ENCODE measurements at places on chromosomes 7 and 10. TPM values are rescaled to one million over a fixed set of nuclear protein-coding genes. Genes with fewer than 3 reads are reported as not detected.

The HTR5A gene
- not detected for total RNA-seq

The TAS2R3 gene
- 1.4 TPM for total RNA-seq

The ADAM8 gene
- 18.7 TPM for total RNA-seq

The HIP1 gene
- 51.5 TPM for total RNA-seq

The CNTNAP2 gene
- 0.59 TPM for total RNA-seq

- DNase-seq = no peak
- H3K4me3 ChIP-seq = no peak overlapping the region
- peaks cover 20% of the 10 kb centered on the region for H3K4me1 ChIP-seq
- no peaks in the 10 kb centered on the region for H3K27me3 ChIP-seq
Observed at GRCh38 chr7:37109016-37109683, 339.5 kb downstream of the ELMO1 start.

GRCh38 chr10:62414359-62414758, 40.2 kb downstream of the ZNF365 start:
- no peak for DNase-seq
- H3K27me3 ChIP-seq = no peaks in the 10 kb centered on the region
- H3K4me3 ChIP-seq = no peak overlapping the region

DNA sequence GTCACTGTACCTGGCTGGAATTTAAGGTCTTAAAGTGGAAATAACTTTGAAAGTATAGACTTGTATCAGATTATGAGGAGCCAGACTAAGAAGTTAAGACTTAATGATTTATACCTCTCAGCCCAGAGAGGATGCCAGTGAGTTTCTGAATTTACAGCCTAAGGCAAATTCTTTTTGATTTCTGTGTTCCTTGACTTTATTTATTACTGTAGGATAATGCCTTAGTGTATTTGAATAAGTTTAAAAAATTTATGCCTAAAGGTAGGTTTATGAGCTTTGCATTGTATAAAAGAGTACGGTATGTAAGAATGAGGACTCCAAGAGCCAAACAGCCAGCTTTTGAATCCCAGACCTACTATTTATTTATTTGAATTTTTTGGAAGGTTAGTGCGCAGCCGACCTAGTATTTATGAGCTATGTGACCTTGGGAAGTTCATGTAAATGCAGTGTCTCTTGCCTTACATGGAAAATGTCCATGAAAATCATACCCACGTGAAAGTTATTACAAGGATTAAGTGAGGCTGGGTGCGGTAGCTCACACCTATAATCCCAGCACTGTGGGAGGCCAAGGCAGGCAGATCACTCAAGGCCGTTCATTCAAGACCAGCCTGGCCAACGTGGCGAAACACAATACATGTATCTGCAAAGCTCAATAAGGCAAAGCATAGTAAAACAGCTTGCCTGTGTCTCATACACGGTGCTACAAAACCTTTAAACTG, 174.6 kb downstream of the AUTS2 start:
- no peaks in the 10 kb centered on the region for H3K36me3 ChIP-seq
- H3K27ac ChIP-seq = no peak overlapping the region
- no peak overlapping the region for H3K4me3 ChIP-seq
- H3K27me3 ChIP-seq = no peaks in the 10 kb centered on the region

DNA sequence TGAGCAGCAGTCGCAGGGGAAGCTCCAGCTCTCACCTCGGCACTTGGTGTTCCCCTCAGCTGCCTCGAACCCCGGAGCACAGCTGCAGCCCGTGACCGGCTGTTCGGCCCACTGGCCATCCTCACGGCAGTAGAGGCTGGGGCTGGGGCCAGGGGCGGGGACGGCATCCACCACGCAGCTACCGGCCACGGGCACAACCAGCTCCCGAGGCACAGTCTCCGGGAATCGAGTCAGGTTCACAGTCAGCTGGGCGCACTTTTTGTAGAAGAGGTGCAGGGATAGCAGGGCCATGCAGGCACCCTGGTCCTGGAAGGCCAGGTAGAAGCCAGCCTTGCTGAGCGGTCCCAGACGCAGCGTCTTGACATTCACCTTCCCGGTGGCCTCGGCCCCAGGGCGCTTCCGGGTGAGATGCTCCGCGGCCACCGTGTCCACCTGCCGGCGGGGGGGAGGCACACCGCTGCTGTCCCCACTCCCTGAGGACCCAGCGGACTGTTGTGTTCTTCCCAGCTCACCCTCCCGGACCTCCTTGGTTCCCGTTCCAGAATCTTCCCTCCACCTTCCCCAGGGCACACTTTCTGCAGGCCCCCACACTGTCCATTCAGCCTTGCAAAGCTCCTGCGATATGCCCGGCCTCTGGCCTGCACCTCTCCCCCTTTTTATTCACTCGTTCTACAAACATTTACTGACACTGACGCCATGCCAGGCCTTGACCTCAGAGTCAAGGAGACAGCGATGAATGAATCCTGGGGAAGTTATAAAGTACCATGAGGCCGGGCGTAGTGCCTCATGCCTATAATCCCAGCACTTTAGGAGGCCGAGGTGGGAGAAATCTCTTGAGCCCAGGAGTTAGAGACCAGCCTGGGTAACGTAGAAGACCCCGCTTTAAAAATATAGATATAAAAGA, 4.8 kb downstream of the EPHB4 start:
- H3K4me3 ChIP-seq = no peak overlapping the region
- H3K27ac ChIP-seq = no peak overlapping the region
- peaks cover 68% of the 10 kb centered on the region for H3K36me3 ChIP-seq
- peaks cover 10% of the 10 kb centered on the region for H3K4me1 ChIP-seq
- H3K27me3 ChIP-seq = peaks cover 2% of the 10 kb centered on the region

Measured in lower lobe of right lung (tissue), 2 donors.